ENCODE measurements at places on chromosomes 16 and 17. TPM values are rescaled to one million over a fixed set of nuclear protein-coding genes. Genes with fewer than 3 reads are reported as not detected.

ZNF287 gene
- polyA plus RNA-seq: 6.3 TPM

ST6GALNAC1 gene
- not detected for polyA plus RNA-seq

KCNG4 gene
- polyA plus RNA-seq: not detected

SEPTIN1 gene
- polyA plus RNA-seq: not detected

KRT39 gene
- polyA plus RNA-seq: not detected

DNA sequence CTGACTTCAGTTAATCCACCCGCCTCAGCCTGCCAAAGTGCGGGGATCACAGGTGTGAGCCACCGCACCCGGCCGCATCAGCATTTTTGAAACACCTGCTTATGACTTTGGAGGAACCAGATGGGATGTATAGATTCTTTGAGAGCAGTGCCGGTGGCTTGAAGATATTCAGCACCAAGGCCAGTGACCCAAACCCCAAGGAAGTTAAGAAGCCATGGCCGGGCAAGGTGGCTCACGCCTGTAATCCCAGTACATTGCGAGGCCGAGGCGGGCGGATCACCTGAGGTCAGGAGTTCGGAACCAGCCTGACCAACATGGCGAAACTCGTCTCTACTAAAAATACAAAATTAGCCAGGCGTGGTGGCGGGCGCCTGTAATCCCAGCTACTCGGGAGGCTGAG, 43.9 kb downstream of the TRARG1 start:
- DNase-seq: no peak

DNA sequence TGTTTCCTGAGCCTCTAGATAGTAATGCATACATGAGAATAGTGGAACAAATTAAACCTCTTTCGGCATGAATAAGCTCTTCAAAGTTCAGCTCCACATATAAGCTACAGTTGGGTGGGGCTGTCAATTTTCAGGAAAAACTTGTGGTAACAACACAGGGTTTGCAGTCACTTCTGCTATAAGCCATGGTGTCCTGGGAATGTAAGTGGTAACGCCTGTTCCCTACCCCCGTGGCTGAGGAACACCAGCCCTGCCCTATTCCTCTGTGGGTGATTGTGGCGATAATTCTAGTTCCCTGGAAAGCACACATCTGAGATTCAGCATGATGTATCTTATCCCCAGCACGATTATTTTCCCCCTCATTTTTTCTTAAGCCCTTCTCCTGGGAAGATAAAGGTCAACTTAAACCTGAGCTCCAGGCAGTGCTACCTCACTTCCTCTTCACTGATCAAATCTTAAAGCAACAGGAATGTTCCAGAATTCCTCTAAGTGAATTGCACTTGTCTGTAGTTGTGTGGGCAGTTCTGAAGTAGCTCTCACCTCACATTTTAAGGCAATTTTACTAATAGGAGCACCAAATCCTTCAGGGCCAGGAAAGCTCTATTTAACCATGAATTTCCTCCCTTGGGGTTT, 500.7 kb upstream of the HSBP1 start:
- no peak for DNase-seq

DNA sequence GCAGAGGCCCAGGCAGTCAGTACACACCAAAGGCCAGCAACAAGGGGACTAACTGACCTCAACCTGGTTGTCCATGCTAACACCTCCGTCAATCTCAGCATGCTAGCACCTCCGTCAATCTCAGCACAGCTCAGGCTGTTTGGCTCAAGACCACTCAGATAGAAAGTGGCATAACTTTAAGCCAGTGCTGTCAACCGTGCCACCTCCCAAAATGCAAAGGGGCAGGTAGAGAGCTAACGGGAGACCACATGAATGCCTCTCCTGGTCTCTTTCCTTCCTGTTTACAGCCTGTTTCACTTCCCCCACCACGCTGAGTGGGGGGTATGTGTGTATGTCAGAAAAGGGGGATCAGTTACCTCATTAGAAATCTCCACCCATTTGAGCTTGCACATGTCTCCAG, 3.3 kb downstream of the UBTF start:
- DNase-seq: no peak

- no peak for DNase-seq
Measured at GRCh38 chr16:89961920-89962319, 13.4 kb downstream of the DEF8 start.

DNA sequence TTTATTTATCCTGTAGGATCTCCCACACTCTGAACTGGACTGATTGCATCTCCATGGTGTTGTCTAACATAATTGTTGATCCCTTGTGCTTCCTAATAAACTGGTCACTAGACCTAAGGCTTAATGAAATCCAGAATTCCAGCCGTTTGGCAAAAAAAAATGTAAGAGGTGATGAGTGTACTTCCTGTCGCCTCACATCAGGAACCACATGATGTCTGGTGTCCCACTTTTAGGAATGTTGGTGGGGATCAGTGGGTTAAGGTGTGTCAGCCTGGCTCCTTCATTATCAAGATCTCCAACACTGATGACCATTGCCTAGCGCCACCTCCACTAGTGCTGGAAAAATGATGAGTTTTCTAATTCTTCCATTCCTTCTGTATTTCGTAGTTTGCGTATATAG, 18.6 kb upstream of the LONP2 start:
- DNase-seq: no peak

DNA sequence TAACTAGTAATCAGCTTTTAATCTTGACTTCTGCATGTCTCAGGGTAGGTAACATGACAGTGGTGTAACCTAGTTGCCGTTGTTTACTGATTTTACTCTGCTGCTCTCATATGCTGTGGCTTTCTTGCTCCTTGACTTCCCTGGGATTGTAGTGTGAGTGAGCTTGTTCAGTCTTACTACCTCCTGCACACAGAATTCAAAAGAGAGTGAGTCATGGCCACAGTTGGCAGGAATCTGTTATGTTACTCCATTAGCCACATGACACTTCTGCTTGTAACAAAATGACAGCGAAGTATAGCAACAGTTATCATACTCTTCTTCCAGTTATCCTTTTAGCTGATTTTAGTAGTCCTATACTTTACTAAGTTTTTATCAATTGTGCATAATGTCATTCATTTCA, 18.8 kb downstream of the TNRC6A start:
- DNase-seq: peak; percentile 74

DNA sequence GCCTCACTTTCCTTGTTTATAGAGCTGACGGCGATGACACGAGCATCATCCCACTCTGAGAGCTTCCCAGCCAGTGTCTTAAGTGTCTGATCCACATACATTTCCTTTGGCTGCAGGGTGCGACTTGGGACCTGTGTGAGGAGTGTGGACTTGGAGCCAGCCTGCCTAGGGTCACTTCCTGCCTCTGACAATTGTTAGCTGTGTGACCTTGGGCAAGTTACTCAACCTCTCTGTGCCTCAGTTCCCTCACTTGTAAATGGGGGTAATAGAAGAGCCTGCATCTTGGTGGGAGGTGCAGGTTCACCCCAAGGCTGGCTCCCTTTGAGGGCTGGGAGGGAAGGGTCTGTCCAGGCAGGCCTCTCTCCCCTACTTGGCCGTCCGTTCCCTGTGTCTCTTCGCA, 27.4 kb upstream of the GSE1 start:
- DNase-seq: no peak

All from AG04450 (cell line).